ENCODE measurements at places on chromosomes 16 and 17.

DNA sequence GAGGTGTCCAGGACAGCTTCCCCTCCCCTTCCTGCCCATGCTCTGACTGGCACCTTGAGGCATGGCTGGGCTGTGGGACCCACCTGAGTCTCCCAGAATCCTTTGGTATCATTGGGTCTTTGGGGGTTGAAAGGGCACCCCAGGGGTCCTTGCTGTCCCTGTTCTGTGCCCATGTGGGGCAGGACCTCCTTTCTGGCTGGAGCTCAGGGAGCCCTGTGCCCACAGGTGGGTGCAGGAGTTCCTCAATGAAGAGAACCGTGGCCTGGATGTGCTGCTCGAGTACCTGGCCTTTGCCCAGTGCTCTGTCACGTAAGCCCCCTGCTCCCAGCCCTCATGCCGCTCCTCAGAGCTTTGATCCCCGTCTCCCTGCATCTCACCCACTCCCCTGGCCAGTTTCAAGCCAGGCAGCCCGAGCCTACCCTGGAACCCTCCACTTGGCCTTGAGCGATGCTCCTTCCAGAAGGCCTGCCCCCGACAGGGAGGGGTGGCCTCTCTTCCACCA is 11.8 kb downstream of the FMNL1 start:
- DNase-seq: no peak

GRCh38 chr16:23500212-23500861 is 10.0 kb downstream of the GGA2 start:
- DNase-seq: no peak

GRCh38 chr17:39793301-39793872 is 55.6 kb downstream of the GRB7 start:
- no peak for DNase-seq

- no peak for DNase-seq
These were observed 2.3 kb downstream of the ALDH3A2 start for GRCh38 chr17:19650826-19651225.

- DNase-seq: no peak
These were observed 54.1 kb upstream of the BCAR1 start for GRCh38 chr16:75305364-75306098.

Data from effector memory CD8-positive, alpha-beta T cell (primary cell).